ENCODE measurements at places on chromosomes 16 and 17. TPM values are rescaled to one million over a fixed set of nuclear protein-coding genes. Genes with fewer than 3 reads are reported as not detected.
A peak's percentile ranks its signal among the peaks of the same experiment; 100 is the strongest.

GRCh38 chr16:63617047-63617989 lies 1504.5 kb downstream of the CDH11 start:
- DNase-seq, result no peak

DNA sequence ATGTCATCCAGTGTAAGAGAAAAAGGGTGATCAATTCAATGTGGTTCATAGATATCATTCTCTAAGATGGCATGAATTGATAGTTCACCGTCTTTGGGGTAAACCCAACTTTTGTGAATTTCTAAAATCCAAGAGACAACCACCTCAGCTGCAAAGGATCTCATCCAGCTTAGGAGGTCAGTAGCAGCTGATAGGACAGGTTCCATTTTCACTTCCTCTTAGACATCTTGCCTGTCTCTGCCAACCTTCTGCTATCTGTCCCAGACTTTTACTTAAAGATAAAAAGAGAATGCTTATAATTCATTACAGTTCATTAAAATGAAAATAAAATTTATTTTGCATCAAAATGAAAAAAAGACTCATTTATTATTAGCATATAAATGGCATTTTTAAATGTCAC lies 468.2 kb downstream of the XYLT1 start:
- DNase-seq, result peak; percentile 10

GRCh38 chr17:44210342-44211192 lies 8.9 kb downstream of the UBTF start:
- DNase-seq, result peak; percentile 88

DNA sequence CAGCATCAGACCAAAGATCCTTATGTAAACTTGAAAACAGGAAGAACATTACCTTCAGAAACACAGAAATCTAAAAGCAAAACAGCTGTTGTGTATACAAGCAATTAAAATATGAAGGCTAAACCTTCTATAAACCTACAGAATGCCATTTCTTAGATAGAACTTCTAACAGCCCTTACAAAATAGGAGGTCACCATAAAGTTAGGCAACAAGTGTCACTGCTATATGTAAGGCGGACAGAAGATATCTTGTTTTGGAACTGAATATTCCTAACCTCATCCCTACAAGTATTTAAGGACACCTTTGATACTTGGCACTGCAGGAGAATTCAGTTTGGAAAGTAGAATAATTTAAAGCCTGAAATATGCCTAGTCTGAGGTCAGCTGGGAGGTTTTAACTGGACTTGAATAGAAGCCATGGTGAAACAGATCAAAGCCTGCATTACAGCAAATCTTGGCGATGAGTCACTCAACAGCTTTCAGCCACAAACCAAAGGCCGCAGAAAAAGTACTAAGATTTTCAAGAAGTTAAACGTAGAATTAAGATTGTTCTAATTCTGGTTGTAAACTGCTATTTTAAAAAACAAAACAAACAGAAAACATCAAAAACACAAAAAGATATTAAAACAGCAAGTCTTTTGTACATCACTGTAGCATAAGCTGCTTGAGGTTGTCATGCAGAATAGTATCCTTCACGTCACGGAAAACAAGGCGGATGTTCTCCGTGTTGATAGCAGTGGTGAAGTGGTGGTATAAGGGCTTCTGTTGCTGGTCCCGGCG lies 42.7 kb downstream of the GNA13 start:
- DNase-seq, result peak; percentile 68

- DNase-seq, result peak; percentile 62
Observed at GRCh38 chr16:81483064-81483969, 38.7 kb downstream of the CMIP start.

CRHR1 gene
- not detected for polyA plus RNA-seq

SGSH gene
- 159 TPM for polyA plus RNA-seq

DNA sequence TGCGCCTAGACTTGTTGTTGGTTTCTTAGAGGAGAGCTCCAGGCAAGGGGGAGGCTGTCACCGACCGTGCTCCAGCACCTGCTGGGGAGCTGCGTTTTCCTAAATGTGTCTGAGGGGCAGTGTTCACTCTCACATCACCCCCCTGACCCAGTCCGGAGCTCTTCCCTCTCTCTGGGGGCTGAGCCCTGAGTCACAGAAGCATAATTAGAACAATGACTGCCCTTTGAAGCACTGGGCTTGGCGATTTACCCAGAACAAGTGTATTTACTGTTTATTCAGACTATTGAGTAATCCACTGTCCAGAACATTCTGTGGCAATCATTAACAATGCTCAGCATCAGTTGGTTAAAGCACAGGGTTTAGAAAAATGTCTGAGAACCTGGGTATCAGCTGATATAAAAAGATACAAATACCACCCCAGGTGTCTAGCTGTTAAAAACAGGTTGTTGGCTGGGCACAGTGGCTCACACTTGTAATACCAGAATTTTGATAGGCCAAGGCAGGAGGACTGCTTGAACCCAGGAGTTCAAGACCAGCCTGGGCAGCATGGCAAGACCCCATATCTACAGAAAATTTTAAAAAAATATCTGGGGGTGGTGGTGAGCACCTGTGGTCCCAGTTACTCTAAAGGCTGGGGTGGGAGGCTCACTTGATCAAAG lies 8.1 kb downstream of the CES4A start:
- no peak for DNase-seq

- DNase-seq, result no peak
Observed at GRCh38 chr17:80395402-80396151, 19.4 kb upstream of the ENDOV start.

SPATA22 gene
- polyA plus RNA-seq, result not detected

GRCh38 chr16:6684076-6684673 lies 648.5 kb upstream of the RBFOX1 start:
- DNase-seq, result no peak

DNA sequence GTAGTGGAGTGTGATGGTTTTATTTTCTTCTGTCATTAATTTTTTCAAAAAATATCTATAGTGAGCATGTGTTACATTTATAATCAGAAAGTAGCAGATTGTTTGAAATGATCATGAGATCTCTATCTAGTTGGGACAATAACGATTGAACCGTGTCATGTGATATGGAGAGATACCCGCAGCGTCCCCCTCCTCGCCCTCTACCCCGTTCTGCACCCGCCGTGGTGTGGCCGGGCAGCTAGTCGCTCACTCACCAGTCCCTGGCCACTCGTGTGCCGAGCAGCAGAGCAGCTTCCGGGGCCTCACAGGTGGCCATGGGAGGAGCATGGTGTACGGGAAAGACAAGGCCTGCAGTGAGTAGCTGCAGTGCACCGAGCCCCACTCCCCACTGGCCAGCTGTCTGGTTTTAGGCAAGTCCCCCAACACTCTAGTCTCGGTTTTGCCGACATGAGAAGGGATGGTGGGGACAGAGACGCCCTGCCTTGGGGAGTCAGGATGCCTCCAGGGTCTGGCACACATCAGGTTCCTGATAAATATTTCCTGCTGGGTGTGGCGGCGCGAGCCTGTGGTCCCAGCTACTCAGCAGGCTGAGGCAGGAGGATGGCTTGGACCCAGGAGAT lies 15.3 kb downstream of the MLYCD start:
- DNase-seq, result no peak

DNA sequence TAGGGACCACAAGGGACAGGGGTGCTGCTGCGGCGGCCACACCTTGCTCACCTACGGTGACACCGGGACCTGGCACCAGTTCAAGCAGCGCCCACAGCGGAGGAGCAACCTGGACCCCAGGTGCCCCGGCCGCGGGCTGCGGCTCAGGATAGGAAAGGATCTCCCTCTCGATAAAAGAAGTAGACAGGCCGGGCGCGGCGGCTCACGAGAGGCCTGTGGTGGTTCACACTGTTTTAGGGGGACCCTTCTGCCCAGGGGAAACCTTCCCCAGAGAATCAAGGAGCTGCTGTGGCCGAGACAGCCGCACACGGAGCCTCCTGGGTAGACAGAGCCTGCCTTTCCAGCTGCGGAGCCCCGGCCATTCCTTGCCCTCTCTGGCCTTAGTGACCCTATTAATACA lies 17.9 kb upstream of the ATP2A3 start:
- no peak for DNase-seq

- no peak for DNase-seq
Observed at GRCh38 chr17:1159431-1160180, 20.2 kb downstream of the ABR start.

DNA sequence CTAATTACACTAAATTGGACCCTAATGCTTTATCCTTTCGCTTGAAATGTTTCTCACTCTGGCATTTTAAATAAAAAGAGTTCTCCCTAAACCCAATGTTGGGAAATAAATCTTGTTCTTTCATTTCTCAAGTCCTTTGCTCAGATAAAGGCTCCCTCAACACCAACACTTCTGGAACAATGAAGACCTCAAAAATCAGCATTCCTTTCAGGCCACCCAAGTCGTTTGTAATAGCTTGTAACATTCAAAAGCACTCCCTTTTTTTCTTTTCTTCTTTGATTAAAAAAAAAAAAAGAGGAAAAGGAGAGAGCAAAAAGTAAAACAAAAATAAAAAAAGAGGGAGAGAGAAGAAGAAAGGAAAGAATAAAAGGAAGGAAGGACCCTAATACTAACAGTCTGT lies 23.3 kb upstream of the FOXJ1 start:
- DNase-seq, result no peak

GRCh38 chr17:78652913-78653312 lies 75.7 kb upstream of the DNAH17 start:
- peak; percentile 83 for DNase-seq

DNA sequence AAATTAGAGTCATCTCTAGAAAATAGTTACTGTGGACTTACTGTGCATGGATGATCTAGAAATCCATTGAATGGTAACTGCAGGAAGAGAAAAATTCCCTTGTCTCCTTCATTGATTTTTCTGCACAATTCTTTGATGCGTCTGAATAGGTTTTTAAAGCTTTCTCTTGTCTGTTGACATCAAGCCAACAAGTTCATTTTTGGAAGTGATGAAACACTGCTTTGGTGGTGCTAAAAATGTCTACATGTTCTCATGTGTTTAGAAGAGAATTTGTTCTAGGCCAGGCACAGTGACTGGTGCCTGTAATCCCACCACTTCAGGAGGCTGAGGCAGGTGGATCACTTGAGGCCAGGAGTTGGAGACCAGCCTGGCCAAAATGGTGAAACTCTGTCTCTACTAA lies 57.1 kb upstream of the AXIN2 start:
- DNase-seq, result no peak

GRCh38 chr17:79000396-79001189 lies 9.0 kb downstream of the CANT1 start:
- no peak for DNase-seq

DNA sequence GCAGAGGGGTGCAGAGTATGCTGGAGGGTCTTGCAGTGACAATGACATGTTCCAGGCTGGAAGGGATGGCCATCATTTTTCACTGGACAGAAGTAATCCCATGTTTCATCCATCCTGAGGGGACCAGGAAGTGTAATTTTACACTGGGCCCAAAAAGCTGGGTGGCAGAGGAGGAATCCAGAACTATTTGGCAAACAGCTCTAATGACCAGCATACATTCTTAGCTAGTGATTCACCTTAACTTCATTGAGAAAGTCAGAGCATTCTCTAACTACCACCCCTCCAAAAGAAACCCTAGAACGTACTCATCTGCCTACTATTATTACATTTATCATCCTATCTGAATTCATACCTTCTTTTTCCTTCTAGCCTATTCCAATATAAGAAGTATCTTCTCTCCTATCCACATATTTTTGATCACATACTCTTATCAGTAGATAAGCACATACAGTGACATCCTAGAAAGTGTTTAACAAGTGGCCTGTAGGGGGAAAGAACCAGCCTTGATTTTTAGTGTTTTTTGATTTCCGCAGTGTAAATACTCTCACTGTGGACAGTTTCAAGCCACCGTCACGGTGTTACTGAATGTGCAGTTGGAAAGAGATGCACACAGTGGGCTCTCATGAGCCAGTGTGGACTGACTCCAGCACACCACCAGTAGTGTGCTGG lies 118.1 kb downstream of the FTO start:
- DNase-seq, result no peak

RNPS1 gene
- 106 TPM for polyA plus RNA-seq

- DNase-seq, result no peak
Observed at GRCh38 chr17:47604598-47604927, 45.2 kb upstream of the KPNB1 start.
